Colonic mucosa (tissue), 4 donors: ENCODE measurements at places on chromosomes 1 and 21.

GRCh38 chr1:32773764-32774463, 43.2 kb downstream of the YARS1 start:
- no peak for DNase-seq

GRCh38 chr1:60129911-60130310, 56.3 kb upstream of the C1orf87 start:
- no peak for DNase-seq

- peak; percentile 84 for DNase-seq
Observed at GRCh38 chr1:153357076-153357852, 390 bp upstream of the S100A9 start.

GRCh38 chr1:231317306-231318014, 20.2 kb downstream of the EXOC8 start:
- DNase-seq, result no peak
